CD4-positive, alpha-beta T cell treated with Interleukin-15 for 4 hours (primary cell): ENCODE measurements at places on chromosomes 5 and 9.

- DNase-seq: no peak
Measured at GRCh38 chr5:78667461-78668103, 19.0 kb upstream of the LHFPL2 start.

GRCh38 chr5:123066016-123066415 is 23.0 kb upstream of the PRDM6 start:
- no peak for DNase-seq

DNA sequence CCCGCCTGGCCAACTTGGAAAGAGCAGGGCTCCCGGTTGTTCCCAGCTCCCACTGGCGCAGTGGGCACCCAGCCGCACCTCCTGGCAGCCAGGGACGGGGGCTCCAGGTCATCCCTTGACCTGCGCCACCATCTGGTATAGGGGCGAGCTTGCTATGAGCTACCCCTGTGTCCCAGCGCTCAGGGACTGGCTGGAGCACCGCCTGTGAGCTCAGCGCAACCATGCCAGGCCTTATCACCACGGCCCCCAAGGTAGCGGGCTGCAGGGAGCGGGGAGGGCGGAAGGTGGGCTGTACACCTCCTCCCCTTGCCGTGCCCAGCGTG is 15.4 kb upstream of the RASA1 start:
- no peak for DNase-seq

DNA sequence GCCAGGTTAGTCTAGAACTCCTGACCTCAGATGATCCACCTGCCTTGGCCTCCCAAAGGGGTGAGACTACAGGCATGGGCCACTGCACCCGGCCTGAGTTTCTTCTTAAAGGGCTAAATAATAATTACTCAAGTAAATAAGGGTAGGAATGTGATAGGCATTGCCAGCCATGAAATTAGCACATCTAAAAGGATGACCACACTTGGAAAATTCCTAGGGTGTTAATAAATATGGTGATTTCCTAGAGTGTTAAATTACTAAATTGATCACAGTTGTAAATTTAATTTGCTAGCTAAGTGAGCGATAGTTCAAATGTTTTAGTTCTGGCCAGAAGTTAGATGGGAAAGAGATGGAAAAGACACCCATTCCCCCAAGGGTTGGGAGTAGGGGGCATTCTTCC is 53.4 kb downstream of the UBAP1 start:
- DNase-seq: no peak

DNA sequence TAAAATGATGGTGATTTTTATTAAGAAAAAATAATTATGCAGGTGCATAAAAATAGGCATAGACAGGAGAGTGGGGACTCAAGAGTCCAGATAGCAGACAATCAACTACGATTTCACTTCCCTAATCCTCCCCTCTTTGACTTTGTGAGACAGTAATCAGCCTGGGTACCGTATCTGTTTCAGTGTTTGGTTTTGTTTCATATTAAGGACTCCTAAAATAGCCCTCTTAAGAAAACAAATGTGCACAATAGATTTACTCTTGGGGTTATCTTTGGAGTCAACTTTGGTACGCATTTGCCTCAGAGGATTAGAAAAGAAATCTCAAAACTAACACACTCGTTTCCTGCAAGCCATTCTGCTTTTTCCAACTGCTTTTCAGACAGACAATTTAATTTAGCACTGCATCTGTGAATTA is 96.3 kb downstream of the ZNF608 start:
- no peak for DNase-seq
